ENCODE measurements at places on chromosomes 2 and 18. TPM values are rescaled to one million over a fixed set of nuclear protein-coding genes. Genes with fewer than 3 reads are reported as not detected.
A peak's percentile ranks its signal among the peaks of the same experiment; 100 is the strongest.

DNA sequence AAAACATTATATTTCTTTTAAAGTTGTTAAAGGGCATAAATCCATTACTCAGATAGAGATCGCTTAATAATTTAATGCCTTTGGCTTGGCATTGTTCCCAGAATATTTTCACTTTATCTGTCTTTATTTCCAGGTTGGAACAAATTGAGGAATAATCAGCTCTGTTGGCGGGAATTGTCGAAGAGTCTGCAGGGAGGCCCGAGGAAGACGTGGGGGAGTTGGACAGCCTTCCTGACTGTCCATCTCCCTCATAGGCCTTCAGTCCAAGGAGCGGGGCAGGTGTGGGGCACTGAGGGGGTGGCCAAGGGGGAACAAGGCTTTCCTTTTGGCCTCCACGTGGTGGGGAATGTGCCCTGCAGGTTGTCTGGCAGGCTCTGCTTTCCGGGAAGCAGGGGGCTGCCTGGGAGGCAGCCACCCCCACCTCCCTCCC is 179.6 kb downstream of the ZBTB7C start:
- no peaks in the 10 kb centered on the region for H3K36me3 ChIP-seq
- no peaks in the 10 kb centered on the region for H3K27me3 ChIP-seq
- no peak overlapping the region for H3K27ac ChIP-seq
- H3K4me1 ChIP-seq, result peaks cover 6% of the 10 kb centered on the region
- no peak overlapping the region for H3K4me3 ChIP-seq

The LPIN1 gene
- 43.4 TPM for total RNA-seq

DNA sequence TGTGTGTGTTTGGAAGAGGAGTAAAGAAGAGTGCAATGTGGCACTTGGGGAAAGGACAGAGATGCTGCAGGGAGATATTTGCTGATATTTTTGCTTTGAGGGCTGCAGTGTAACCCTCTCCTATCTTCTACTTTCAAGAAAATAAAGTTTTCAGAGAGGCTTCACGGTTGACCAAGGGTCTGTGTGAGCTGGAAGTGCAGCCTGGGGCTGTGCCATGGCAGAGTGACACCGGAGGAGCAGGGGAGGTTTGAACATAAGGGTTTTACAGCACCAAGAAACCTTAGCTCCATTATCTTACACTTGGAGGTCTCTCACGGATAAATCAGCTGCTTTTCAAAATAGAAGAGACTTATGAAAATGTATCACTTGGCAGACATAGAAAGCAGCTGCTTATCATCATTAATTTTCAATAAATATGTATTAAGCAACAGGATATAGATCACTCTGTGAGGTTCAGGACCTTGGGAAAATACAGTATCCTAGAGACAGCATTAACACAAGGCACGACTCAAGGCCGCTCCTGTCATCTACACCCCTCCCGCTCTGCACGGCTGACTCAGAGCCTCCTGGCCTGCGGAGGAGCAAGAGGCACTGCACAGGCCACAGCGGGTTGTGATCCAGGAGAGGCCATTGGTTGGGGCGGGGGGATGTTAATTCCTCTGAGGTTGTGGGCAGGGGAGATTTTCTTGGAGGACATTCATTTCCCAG is 127.8 kb downstream of the COPS8 start:
- H3K36me3 ChIP-seq, result no peaks in the 10 kb centered on the region
- peak; percentile 92 for DNase-seq
- H3K4me3 ChIP-seq, result no peak overlapping the region
- peaks cover 4% of the 10 kb centered on the region for H3K4me1 ChIP-seq
- H3K27me3 ChIP-seq, result no peaks in the 10 kb centered on the region
- peak overlapping the region; percentile 13 for H3K27ac ChIP-seq

The ADD2 gene
- total RNA-seq, result 5.9 TPM

DNA sequence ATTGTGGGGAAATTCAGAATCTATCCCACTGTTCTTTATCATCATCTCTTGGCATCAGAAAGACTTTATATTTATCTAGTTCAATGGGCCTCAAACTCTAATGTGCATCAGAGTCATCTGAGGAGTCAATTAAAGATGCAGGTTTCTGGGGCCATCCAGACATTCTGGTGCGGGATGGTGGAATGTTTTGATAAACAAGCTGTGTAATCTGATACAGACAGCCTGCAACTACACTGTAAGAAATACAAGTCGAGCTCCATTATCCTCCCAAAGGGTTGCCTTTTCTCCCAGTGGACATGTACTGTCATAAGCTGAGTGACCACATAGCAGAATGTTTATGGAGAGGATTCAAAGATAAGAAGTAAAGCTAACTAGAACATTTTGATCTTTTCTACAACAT is 515.3 kb upstream of the DCC start:
- H3K27ac ChIP-seq, result no peak overlapping the region
- H3K4me1 ChIP-seq, result no peaks in the 10 kb centered on the region
- H3K27me3 ChIP-seq, result no peaks in the 10 kb centered on the region
- no peak overlapping the region for H3K4me3 ChIP-seq

DNA sequence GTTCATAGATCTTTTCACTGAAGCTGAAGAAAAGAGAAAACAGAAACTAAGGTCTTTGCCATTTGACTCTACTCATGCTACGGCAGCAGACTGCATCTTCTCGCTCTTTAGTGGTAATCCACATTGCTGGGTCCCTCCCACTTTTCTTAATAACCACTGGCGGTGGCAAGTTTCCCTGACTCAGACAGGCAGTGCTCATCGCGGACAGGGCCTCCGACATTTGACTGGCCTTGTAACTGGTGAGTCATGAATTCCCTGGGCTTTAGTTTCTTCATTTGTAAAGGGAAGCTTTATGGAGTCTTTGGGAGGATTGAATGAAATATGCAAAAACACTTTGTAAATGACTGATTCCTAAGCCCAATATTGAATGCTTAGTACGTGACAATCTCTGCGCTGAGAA is 238.2 kb upstream of the RBBP8 start:
- H3K27ac ChIP-seq, result no peak overlapping the region
- H3K36me3 ChIP-seq, result no peaks in the 10 kb centered on the region
- no peak for DNase-seq
- no peaks in the 10 kb centered on the region for H3K27me3 ChIP-seq

DNA sequence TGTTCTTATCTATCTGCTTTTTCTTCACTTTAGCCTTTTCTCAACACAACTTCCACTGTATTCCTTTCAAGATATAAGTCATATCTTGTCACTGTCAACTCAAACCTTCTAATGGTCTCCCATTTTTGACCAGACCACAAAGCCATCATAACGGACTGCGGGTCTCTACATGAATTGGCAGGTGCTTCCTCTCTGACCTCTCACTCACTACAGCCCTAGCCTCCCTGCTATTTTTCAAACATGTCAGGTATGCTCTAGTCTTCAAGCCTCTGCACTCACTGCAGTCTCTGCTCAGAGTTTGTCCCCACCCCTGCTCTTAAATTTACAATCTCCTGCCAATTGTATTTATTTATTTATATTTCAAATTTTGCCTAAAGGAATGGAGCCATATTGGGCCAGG is 858.1 kb downstream of the TRIB2 start:
- H3K27me3 ChIP-seq, result no peaks in the 10 kb centered on the region
- no peak overlapping the region for H3K27ac ChIP-seq
- H3K4me1 ChIP-seq, result no peaks in the 10 kb centered on the region
- no peak for DNase-seq
- H3K4me3 ChIP-seq, result no peak overlapping the region

DNA sequence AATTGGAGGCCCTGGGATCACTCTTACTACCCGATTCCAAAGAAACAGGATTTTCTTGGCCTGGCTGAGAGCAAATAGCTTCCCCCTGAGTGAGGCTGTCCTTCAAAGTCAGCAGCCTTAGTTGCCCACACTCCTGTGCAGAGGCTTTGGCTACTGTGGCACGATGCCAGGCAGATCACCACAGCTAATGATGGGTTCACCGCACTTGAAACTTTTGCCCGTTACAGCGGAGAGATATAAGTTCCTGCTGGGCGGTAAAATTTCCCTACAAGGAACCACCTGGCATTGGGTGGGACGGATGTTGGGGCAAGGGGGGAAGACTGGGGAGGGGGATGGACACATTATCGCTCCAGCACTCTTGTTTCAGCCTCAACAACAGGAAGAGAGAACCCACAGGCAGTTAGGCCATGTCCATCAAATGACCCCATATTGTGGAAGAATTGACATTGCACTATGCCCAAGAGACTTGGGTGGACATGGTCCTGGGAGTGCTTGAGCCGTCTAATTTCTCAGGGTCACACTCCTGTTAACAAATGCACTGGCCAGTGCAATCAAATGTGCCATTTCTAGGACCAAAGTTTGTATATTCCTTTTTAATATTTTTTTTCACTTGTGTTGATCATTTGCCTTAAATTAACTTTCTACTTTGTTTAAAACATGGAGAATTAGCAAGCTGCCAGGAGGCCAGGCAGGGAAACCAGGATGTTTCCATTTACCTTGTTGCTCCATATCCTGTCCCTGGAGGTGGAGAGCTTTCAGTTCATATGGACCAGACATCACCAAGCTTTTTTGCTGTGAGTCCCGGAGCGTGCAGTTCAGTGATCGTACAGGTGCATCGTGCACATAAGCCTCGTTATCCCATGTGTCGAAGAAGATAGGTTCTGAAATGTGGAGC is 4.4 kb downstream of the IL1B start:
- no peaks in the 10 kb centered on the region for H3K27me3 ChIP-seq
- H3K4me3 ChIP-seq, result no peak overlapping the region
- H3K27ac ChIP-seq, result no peak overlapping the region
- DNase-seq, result no peak
- H3K36me3 ChIP-seq, result no peaks in the 10 kb centered on the region

- no peak for DNase-seq
- H3K36me3 ChIP-seq, result no peaks in the 10 kb centered on the region
- no peak overlapping the region for H3K27ac ChIP-seq
- H3K4me3 ChIP-seq, result no peak overlapping the region
These were observed 278.2 kb downstream of the SOX11 start for GRCh38 chr2:5970347-5970746.

The RTP5 gene
- not detected for total RNA-seq

The OTOF gene
- not detected for total RNA-seq

The KRTCAP3 gene
- total RNA-seq, result 13.6 TPM

DNA sequence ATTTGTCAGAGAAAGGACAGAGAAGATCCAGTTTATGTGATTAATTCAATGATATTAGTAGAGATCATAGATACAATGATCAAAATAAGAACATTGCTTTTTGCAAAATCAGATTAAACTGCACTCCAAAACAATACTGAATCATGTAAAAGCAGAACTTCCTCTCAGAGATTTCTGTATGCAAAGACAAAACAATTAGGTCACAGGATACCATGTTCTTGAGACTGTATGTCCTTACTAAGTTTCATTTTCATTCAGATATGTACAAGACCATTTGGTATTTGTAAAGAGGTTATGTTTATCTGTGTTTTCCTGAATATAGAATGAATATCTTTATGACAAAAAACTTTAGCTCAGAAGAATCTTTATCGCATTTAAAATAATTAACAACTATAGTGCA is 161.8 kb downstream of the DLGAP1 start:
- no peak overlapping the region for H3K4me3 ChIP-seq
- no peaks in the 10 kb centered on the region for H3K36me3 ChIP-seq
- no peak overlapping the region for H3K27ac ChIP-seq
- DNase-seq, result no peak
- no peaks in the 10 kb centered on the region for H3K27me3 ChIP-seq

DNA sequence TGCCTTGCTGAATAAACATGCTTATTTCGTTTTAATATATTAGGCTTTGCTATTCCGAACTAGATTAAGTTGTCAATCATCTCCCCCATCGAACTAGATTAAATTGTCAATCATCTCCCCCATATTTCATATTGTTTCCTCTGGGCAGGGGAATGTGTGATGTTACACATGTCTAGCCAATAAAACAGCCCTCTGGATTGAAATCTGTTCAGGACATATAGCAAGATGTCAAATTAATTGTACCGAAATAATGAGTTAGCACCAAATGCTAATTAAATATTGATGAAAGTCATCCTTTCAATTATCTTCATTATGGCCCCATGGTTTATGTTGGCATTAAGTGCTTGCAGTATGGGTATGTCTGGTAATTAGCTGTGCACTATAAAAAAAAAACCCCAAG is 135.5 kb downstream of the SPOPL start:
- H3K4me1 ChIP-seq, result no peaks in the 10 kb centered on the region
- no peak overlapping the region for H3K27ac ChIP-seq
- no peak overlapping the region for H3K4me3 ChIP-seq
- no peaks in the 10 kb centered on the region for H3K27me3 ChIP-seq
- H3K36me3 ChIP-seq, result no peaks in the 10 kb centered on the region
- DNase-seq, result no peak
